ENCODE measurements at places on chromosomes 16 and 17.

DNA sequence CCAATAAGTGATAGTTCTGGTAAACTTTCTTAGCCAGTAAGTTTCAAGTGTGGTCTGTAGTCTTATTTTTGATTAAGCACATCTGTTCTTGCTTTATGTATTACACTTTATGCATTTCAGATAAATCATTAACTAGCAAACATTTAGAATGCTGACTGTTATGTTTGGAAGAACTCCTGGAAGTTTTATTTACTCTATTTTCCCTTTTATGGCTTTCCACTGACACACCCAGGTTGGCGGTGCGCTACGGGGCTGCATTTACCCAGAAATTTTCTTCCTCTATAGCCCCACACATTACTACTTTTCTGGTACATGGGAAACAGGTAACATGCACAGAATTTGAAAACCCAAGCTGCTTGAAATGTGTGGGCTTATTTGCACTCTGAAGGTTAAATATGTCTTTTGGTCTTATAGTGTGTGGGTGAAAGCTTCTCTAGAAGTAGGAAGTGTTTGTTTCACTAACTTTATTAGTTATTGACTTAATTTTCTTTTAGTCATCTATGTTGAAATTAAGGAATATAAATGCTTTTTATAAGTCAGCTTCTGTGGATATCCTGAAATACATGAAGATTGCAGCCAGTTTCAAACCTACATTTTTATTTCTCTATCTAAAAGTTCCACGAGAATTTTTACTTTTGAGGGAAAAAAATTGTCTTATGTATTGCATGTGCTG is 203.7 kb downstream of the PHKB start:
- peak; percentile 18 for DNase-seq

DNA sequence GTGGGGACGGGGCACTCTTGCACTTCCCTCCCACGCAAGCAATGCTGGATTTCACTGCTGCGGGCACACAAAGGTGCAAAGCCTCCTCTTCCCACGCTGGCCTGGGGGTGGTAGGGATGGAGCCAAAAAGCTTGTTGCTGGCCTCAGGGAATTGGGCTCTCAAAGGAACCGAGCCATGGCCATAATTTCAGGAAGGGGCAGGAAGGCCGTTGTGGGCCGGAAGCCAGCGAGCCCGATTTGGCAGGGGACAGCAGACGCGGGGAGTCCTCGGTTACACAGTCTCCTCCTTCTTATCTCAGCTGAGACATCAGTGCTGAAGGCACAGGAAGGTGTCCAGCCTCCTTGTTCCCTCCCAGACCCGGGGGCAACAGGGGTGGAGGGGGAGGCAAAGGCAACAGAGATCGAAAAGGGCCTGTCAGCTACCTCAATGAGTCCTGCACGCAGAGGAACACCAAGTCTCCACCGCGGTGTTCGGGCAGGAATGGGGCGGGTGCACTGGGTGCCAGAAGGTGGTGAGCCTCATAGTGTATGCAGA is 59.5 kb downstream of the SLFN11 start:
- no peak for DNase-seq

DNA sequence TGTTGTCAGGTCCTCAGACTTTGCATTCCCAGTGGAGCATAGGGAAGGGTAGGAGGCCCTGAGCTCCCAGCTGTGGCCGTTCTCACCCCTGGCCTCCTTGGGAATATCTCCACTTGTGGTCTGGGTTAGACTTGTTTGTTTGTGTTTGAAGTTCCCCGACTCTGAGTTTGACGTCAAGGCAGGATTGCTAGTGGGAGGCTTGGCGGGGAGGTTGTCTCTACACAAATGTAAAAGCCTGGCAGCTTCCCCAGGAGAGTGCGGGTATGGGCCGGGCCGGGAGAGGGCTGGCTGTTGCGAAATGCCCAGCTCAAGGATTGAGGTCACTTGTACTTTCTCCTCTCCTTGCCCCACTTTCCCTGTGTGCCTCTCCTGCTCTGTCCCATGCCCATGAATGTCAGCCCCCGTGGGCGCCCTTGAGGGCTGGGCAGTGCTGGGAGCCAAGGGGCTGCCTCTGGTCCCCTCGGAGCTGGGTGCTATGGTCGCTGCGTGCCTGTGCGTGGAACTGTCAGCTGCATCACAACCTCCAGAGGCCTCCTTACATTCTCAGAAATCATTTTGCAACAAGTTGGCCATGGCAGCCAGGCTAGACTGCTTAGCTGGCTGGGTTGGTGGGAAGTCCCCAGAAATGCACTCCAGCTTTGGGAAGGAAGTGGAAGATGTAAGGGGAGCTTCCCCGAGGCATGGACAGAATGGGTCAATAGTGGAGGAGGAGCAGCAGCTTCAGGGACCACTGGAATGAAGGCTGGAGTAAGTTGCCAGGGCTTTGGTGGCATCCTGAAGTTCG is 84.3 kb downstream of the KSR1 start:
- DNase-seq, result peak; percentile 99

DNA sequence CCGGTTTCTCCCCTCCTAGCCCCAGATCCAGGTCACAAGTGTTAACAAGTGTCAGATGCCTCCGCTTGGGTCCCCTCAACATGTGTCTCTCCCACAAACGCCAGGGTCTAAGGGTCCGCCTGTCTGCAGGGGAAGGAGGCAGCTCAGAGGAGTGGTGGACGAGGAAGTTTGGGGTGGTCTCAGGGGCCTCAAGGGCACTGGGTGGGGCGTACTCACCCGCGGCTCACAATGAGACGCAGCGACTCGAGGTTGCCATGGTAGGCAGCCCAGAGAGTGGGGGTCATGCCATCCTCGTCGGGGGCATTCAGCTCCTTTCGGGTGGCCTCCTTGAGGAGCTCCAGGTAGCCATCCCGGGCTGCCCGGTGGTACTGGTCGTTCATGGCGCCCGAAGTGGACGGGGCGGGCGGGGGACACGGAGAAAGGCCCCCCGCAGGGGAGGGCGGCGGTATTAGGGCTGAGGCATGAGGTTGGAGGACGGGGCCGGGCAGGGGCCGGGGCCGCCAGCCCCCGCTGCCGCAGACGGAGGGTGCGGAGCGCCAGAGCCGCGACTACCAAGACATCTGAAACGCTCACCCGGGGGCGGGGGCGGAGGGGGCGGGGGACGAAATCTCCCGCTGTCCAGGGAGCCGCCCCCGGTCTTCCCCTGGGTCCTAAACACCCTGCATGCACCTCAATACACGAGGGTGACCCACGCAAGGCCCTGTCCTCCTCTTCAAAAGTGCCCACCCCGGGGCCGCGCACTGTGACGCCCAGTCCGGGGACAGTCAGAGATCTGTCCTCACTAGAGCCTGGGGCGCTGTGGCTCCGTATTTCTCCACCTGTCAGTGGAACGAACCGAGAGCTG is at the start of gene USH1G:
TSS of gene USH1G (minus strand) at position 562 of the 844 bp plus-strand sequence. CDS start at position 380, 182 bp downstream.
- DNase-seq, result peak; percentile 34

DNA sequence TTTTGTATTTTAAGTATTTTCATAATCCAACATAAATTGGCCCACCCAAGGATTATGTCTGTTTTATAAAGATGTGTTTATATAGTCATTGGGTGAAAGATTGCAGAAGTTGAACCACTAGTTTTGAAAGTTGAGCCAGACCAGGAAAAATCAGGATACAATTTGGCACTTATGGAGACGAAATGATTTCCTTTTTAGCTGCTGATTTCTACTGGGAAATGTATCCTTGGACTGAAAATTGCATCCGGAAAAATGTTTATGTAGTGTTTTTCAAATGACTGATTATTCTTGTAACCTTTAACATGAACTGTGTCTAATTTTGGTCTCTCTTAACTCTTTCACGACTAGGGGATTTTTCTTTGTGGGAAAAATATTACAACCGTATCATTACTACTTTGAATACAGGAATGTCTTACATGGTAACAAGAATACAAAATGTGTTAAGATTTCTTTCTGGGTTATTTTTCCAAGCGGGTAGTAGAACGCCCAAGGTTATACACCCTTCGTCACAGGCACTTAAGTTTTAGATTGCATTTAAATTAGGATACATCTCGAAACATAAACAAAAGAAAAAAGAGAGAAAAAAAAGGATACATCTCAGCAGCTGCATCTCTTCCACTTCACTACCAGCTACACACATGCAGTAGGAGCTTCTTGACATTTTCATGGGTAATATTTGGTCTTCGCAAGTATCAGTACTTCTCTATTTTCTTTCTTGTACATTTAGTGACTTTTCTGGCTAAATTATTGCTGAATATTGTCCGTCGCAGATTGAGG is 273.0 kb upstream of the TBX2 start:
- DNase-seq, result no peak

- peak; percentile 48 for DNase-seq
Measured at GRCh38 chr16:668519-669171, 713 bp downstream of the RHOT2 start.

DNA sequence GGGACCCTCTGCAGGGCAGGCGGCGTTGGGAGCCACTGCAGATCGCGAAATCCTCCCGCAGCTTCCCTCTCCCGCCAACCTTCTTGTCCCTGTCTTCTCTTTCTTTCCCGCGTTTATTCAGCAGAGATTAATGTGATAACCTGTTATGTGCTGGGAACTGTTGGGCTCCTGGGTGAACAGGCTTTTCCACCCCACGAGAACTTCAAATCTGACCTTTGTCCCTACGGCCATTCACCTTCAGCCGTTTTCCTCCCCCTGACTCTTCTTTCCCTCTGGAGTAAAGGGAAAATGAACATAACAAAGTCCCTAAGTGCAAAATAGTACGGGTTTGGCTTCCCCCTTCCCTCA is 15.2 kb upstream of the KPNA2 start:
- no peak for DNase-seq

- DNase-seq, result no peak
Measured at GRCh38 chr17:48543854-48544348, 1.0 kb downstream of the HOXB2 start.

DNA sequence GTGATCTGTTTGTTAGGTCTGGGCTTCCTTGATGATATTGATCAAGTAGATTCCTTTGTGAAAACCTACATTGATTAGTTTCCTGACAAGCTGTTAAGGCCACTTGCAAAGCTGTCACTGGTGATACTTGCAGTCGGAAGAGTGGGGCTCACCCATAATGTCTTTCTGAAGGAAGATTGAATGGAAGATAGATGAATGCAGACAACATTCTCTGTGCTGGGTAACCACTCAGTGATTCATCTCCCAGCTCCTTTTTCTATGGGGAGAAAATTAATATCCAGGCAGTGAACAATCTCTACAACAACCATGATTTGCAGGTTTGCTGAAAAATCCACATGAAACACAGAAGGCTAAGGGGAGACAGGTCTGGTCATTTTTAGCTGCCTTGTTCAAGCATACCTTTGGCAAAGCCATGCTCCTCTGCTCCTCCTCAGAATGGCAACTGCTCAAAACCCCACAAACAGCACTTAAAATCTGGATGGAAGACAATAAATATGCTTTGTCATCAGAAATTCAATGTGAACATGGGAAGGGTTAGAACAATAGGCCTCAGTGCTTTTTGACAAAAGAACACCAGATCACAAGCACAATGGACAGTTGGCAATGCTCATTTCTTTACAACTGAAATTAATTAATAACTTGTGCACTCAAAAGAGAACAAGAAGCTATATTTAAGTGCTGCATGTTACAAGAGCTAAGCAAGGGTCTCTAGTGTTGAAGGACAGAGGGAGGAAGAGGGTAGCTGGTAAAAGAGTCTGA is 495.4 kb downstream of the TOX3 start:
- no peak for DNase-seq

GRCh38 chr17:17500999-17501605 is 4.9 kb upstream of the RASD1 start:
- DNase-seq, result no peak

DNA sequence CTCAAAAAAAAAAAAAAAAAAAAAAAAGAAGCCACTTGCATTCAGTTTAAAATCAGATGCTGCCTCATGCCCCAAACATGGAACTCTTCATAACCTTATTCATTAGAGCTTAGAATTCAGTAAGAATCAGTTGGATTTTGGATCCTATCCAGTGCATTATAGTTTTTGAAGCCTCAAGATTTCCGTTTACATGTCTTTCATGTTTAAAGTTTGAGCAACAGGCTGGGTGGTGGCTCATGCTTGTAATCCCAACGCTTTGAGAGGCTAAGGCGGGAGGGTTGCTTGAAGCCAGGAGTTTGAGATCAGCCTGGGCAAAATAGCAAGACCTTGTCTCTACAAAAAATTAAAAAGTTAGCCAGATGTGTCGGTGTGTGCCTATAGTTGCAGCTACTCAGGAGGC is 55.0 kb downstream of the SNTB2 start:
- DNase-seq, result no peak

DNA sequence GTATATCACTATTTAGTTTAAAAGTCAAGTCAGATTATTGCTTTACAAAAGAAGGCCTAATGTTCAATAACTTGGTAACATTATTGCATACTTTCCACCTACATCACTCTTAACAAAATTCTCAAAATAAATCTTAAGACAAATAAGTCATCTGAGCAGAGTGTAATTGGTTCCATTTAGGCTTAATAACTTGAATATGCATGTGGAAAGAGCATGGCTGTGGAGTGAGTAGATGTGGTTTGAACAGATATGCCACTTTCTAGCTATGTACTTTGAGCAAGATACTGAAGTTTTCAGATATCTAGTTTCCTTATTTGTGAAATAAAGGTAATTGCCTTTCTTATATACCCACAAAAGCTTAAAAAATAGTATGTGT is 6.7 kb upstream of the EVI2A start:
- DNase-seq, result peak; percentile 49

- DNase-seq, result no peak
Measured at GRCh38 chr17:67531291-67531690, 154.2 kb downstream of the PITPNC1 start.

GRCh38 chr17:78678222-78678557 is 101.0 kb upstream of the DNAH17 start:
- DNase-seq, result no peak

DNA sequence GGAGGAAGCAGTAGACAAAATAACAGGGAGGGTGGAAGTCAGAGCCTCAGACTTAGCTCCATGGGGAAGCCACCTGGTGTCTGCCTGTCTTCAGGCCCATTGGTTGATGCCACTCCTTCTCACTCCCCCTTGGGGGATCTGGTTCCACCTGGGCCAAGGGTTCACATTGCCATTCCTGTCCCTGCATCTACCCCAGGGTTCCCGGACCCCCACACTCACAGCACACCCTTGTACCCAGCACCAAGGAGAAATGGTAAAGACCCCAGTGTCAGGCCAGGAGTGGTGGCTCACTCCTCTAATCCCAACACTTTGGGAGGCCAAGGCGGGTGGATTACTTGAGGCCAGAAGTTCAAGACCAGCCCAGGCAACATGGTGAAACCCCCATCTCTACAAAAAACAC is 1.0 kb upstream of the CA7 start:
- no peak for DNase-seq

GRCh38 chr17:4632581-4632920 is 8.9 kb downstream of the ALOX15 start:
- no peak for DNase-seq

DNA sequence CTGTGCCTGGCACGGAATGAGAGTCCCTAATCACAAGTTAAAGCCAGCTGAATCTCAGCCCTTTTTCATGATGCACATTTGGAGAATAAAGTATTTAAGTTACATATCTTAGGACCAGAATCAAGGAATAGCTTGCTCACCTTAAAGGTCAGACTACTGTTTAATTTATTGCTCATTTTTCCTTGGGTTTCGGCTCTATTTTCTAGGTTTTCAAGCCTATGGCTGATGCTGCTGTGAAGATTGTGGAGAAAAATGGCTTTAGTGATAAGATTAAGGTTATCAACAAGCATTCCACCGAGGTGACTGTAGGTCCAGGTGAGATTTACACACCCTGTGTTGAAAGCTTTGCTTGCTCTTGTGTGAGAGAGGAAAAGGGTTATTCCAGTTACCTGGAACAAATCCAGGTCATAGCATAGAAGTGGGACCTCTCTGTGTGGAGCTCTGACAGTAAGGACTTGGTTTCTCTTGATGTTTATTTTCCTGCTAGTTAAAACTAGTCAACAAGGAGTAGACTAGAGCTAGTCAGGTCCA is 18.1 kb downstream of the PRMT7 start:
- DNase-seq, result no peak

Measured in adipocyte (in vitro differentiated cells).